ENCODE measurements at places on chromosomes 4 and X. TPM values are rescaled to one million over a fixed set of nuclear protein-coding genes. Genes with fewer than 3 reads are reported as not detected.

The LPAR4 gene
- total RNA-seq = under 0.01 TPM

The LANCL3 gene
- total RNA-seq = under 0.01 TPM

The TRIM60 gene
- total RNA-seq = not detected

The HTR2C gene
- total RNA-seq = not detected

The GK2 gene
- not detected for total RNA-seq

The GPR34 gene
- total RNA-seq = not detected

The LRCH2 gene
- 21.7 TPM for total RNA-seq

The CXXC4 gene
- 6.8 TPM for total RNA-seq

The GPR50 gene
- not detected for total RNA-seq

The ODAPH gene
- 0.39 TPM for total RNA-seq

The BEX5 gene
- not detected for total RNA-seq

The NAP1L2 gene
- total RNA-seq = not detected

The PROM1 gene
- not detected for total RNA-seq

The GPRIN3 gene
- total RNA-seq = 0.65 TPM

The AMTN gene
- not detected for total RNA-seq

The RELL1 gene
- 44.1 TPM for total RNA-seq

The SCML1 gene
- 3.0 TPM for total RNA-seq

The SGMS2 gene
- 10.5 TPM for total RNA-seq

Data from epithelial cell of alveolus of lung (primary cell).